NCI-H187 treated with DMSO at 0.1 percent for 48 hours (cell line): ENCODE measurements at places on chromosomes 13 and 19.

GRCh38 chr13:21463424-21463823, 4.3 kb upstream of the ZDHHC20 start:
- no peak for DNase-seq

DNA sequence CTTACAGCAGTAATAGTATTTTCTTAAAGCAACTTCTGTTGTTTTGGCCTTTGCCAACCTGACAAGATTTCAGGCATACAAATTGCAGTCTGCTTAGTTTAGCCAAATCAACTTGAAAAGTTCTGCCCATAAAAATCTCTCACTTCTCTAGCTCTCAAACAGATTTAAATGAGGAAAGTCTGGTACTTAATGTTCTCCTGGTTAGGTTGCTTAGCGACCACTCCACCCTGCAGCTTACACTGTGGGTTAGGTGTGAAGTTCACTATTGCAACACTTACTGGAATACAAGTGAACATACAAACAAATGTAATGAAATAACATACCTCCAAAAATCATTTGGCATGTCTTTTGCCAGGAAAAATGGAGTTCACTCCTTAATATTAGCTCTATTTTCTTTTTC, 178.7 kb upstream of the PCDH9 start:
- DNase-seq = no peak

- DNase-seq = no peak
Measured at GRCh38 chr13:39866722-39867121, 211.3 kb downstream of the COG6 start.

GRCh38 chr13:32737111-32737571, 150.9 kb downstream of the PDS5B start:
- no peak for DNase-seq

GRCh38 chr13:87524775-87525174, 146.4 kb upstream of the SLITRK5 start:
- no peak for DNase-seq

GRCh38 chr19:13087795-13088537, 14.7 kb downstream of the LYL1 start:
- DNase-seq = no peak

- DNase-seq = no peak
Measured at GRCh38 chr13:30690282-30691188, 44.8 kb upstream of the ALOX5AP start.

GRCh38 chr19:10884274-10884673, 12.9 kb downstream of the CARM1 start:
- no peak for DNase-seq
